ENCODE measurements at places on chromosomes 7 and 10. TPM values are rescaled to one million over a fixed set of nuclear protein-coding genes. Genes with fewer than 3 reads are reported as not detected.

DNA sequence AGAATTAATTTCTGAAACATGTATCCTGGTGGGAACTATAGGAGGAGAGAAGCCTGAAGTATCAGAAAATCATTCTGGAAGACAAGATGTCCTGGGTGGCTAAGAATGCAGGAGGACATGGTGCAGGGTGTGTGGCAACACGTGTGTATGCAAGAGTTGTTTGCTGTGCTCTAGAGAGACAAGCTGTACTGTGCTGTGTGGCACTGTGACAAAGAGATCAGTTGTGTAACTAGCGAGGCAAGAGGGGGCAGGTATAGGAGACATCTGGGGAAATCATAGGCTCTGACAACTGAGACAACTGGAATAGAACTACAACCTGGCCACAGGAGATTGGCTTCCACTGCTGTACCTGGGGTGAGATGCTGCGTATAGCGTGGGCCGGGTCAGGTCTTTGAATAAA lies 9.3 kb downstream of the ITGA8 start:
- H3K36me3 ChIP-seq, result no peaks in the 10 kb centered on the region
- H3K4me3 ChIP-seq, result no peak overlapping the region
- H3K27me3 ChIP-seq, result no peaks in the 10 kb centered on the region
- no peak for DNase-seq

- H3K27me3 ChIP-seq, result no peaks in the 10 kb centered on the region
- peak overlapping the region; percentile 9 for H3K27ac ChIP-seq
- no peak overlapping the region for H3K4me3 ChIP-seq
- no peaks in the 10 kb centered on the region for H3K36me3 ChIP-seq
- no peak for DNase-seq
- H3K4me1 ChIP-seq, result no peaks in the 10 kb centered on the region
Observed at GRCh38 chr7:100372256-100372655, 1.0 kb upstream of the PILRA start.

- H3K36me3 ChIP-seq, result peaks cover 32% of the 10 kb centered on the region
- no peaks in the 10 kb centered on the region for H3K27me3 ChIP-seq
- no peak for DNase-seq
- no peak overlapping the region for H3K4me3 ChIP-seq
Observed at GRCh38 chr10:60044242-60044641, 137.9 kb upstream of the CCDC6 start.

DNA sequence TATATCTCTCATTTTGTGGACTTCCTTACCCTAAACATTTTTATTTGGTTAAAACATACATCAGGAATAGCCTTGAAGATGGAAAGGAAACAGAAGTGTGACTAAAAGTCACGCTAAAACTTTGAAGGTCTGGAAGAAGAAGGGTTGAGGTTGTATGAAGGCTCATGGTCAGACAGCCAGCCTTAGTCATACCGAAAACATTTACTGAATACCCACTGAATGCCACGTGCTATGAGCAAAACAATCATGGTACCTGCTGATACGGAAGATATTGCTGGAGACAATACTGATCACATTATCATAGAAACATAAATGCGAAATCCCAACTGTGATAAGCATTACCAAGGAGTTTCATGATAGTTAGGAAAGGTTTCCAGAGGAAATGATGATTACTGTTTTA lies 64.0 kb downstream of the PDZD8 start:
- no peaks in the 10 kb centered on the region for H3K27me3 ChIP-seq
- H3K4me3 ChIP-seq, result no peak overlapping the region
- no peaks in the 10 kb centered on the region for H3K36me3 ChIP-seq

GRCh38 chr7:155505422-155505793 lies 41.0 kb downstream of the CNPY1 start:
- H3K27ac ChIP-seq, result no peak overlapping the region
- no peak overlapping the region for H3K4me3 ChIP-seq

GRCh38 chr10:70921285-70921684 lies 32.9 kb upstream of the PCBD1 start:
- peaks cover 11% of the 10 kb centered on the region for H3K27me3 ChIP-seq
- H3K4me3 ChIP-seq, result no peak overlapping the region
- no peak for DNase-seq

DNA sequence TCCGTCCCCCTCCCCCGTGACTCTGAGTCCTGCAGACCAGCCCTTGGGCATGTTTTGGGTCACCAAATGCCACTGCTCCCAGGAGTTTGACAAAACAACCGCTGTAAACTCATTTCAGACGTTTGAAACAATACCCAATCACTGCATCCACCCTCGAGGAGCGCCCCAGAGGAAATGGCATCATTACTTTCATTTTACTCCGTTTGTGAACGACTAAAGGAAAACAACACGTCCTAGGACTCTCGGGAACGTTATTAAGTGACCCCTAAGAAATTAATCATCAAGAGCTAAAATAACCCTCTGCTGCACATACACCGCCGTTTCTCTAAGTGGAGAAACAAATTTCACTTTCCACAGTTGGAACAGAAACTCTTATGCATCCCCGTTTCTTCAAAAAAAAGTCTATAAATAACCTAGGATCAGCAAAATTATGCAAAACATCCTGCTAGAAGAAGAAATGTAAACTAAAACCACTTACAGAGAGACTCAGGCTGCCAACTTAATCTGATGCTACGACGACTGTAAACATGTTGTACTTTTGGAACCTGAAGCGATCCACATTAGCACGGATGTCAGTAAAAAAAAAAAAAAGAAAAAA lies 109.9 kb upstream of the EFCAB10 start:
- peak overlapping the region; percentile 69 for H3K4me3 ChIP-seq
- DNase-seq, result no peak
- H3K27me3 ChIP-seq, result no peaks in the 10 kb centered on the region
- peaks cover 3% of the 10 kb centered on the region for H3K4me1 ChIP-seq
- no peaks in the 10 kb centered on the region for H3K36me3 ChIP-seq

- H3K4me1 ChIP-seq, result no peaks in the 10 kb centered on the region
- no peak overlapping the region for H3K4me3 ChIP-seq
- H3K27ac ChIP-seq, result no peak overlapping the region
Observed at GRCh38 chr10:5988336-5988920, 11.1 kb upstream of the IL15RA start.

GRCh38 chr10:96208271-96208670 lies 63.1 kb downstream of the BLNK start:
- H3K4me1 ChIP-seq, result no peaks in the 10 kb centered on the region
- no peaks in the 10 kb centered on the region for H3K36me3 ChIP-seq
- no peak overlapping the region for H3K4me3 ChIP-seq
- no peak for DNase-seq
- H3K27ac ChIP-seq, result no peak overlapping the region
- no peaks in the 10 kb centered on the region for H3K27me3 ChIP-seq

DNA sequence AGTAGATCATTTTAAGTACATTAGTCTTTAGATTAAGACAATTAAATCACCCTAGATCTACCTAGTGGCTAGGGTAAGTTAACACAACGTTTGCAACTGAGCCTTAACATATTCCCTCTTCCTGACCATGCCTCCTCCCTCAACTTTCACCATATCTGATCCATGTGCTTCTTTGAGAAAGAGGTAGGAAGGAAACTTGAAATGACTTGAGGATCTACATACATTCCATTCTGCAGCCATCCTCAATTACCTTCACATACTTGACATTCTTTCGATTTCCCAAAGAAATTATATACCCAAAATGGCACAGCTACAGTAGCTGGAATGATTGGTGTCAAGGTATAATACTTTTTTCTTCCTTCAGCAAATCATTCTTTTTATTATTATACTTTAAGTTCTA lies 12.9 kb upstream of the SEPTIN7 start:
- DNase-seq, result no peak
- no peak overlapping the region for H3K27ac ChIP-seq
- H3K27me3 ChIP-seq, result no peaks in the 10 kb centered on the region

DNA sequence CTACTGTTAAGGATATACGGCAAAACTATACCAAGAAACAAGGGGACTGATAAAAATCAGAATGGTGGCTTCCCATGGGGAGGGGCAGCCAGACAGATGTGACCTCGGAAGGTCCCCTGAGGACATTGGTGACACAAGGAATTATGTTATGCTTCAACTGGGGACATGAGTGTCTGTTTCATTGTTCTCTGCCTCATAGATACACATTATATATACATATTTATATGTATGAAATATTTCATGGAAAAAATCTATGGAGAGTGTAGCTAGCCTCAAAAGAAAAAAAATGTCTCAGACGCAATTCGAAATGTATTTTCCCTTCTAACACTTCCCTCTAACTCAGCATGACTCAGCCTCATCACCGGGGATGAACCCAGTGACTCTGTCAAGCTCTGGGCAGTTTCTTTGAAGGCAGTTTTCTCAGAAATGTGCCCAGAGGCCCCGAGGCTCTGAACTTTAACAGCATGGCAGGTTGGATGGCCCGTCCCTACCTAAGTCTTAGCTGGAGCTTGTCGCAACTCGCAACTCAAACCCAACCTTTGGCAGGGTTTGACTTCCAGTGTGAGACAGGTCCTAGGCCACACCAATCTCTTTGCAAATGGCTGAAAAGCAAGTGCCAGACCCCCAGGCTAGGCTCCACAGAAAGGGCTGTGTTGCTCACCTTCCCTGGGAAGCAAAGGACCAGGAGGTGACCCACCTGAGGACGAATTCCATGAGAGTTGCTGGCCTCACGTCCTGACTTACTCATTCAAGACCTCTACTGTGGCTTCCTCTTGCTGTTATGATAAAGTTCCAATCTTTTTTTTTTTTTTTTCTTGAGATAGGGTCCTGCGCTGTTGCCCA lies 86.9 kb downstream of the CARD11 start:
- no peak overlapping the region for H3K4me3 ChIP-seq
- H3K27me3 ChIP-seq, result no peaks in the 10 kb centered on the region

GRCh38 chr7:146201945-146202344 lies 85.3 kb downstream of the CNTNAP2 start:
- H3K4me1 ChIP-seq, result no peaks in the 10 kb centered on the region
- no peak for DNase-seq

GRCh38 chr7:47625861-47626715 lies 44.2 kb upstream of the TNS3 start:
- no peaks in the 10 kb centered on the region for H3K4me1 ChIP-seq
- no peaks in the 10 kb centered on the region for H3K36me3 ChIP-seq
- DNase-seq, result no peak

GRCh38 chr10:27743012-27743876 lies 2.4 kb downstream of the MKX start:
- no peaks in the 10 kb centered on the region for H3K36me3 ChIP-seq
- peak overlapping the region; percentile 37 for H3K27ac ChIP-seq
- H3K27me3 ChIP-seq, result peaks cover 67% of the 10 kb centered on the region
- peak overlapping the region; percentile 75 for H3K4me3 ChIP-seq
- peaks cover 22% of the 10 kb centered on the region for H3K4me1 ChIP-seq
- DNase-seq, result peak; percentile 66

- no peaks in the 10 kb centered on the region for H3K36me3 ChIP-seq
- H3K27me3 ChIP-seq, result no peaks in the 10 kb centered on the region
- DNase-seq, result no peak
- no peaks in the 10 kb centered on the region for H3K4me1 ChIP-seq
- no peak overlapping the region for H3K27ac ChIP-seq
Observed at GRCh38 chr7:1450431-1450830, 8.8 kb downstream of the MICALL2 start.

DNA sequence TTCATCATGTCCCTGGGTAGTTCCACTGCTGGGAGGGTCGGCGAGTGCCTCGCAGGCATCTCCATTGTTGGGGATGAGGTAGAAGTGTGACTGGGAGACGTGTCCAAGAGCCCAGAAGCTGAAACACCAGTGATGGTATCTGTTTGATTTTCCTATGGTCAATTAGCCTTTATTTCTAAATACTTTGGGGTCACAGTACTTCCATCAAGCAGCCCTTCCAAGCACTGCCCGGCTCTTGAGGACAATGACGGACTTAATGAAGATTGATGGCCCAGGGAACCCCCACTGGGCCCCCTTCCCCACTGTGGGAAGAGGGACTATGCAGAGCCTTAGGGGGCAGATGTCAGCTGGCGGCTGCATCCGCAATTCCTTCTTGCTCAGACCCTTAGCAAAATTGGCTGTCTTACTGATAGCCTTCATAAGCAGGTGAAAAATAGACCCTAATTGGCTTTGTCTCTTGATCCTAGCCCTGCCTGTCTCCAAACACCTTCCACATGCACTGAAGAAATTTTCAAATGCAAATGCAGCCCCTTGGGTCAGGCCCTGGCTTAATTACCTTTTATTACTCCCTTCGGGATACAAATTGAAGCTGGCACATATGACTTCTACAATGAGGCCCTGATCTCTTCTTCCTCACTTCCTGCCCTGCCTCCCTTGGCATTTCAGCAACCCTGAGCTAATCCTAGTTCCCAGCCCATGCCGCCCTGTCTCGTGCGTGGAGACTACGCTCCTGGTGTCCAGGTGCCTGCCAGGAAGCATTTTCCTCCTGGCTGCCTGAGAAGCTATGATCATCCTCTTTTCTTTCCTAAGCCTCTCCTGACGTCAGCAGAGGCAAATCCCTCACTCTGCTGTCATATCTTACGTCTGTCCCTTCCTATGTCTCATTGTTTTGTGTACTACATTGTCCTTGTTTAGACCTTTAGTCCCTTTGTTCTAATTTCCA lies 124.5 kb upstream of the GDF10 start:
- H3K36me3 ChIP-seq, result no peaks in the 10 kb centered on the region
- DNase-seq, result no peak
- no peaks in the 10 kb centered on the region for H3K27me3 ChIP-seq
- no peaks in the 10 kb centered on the region for H3K4me1 ChIP-seq
- H3K4me3 ChIP-seq, result no peak overlapping the region
- no peak overlapping the region for H3K27ac ChIP-seq

GRCh38 chr10:95290461-95291364 lies at the start of gene PDLIM1:
PDLIM1 (minus strand) TSS chr10:95291003; CDS start chr10:95290915, 88 bp downstream.
- H3K4me3 ChIP-seq, result peak within 1 kb of the TSS; percentile 95
- peaks cover 9% of the 10 kb centered on the region for H3K27me3 ChIP-seq
- H3K36me3 ChIP-seq, result no peaks in the 10 kb centered on the region
- DNase-seq, result peak; percentile 92
- H3K27ac ChIP-seq, result peak within 1 kb of the TSS; percentile 85

GRCh38 chr10:15313047-15313446 lies 58.0 kb downstream of the FAM171A1 start:
- no peak for DNase-seq
- H3K27me3 ChIP-seq, result no peaks in the 10 kb centered on the region
- H3K36me3 ChIP-seq, result no peaks in the 10 kb centered on the region
- H3K27ac ChIP-seq, result no peak overlapping the region
- no peaks in the 10 kb centered on the region for H3K4me1 ChIP-seq

Gene JCAD
- 4.3 TPM for polyA plus RNA-seq

Gene OGDHL
- polyA plus RNA-seq, result 0.01 TPM

Gene UNCX
- not detected for polyA plus RNA-seq

Gene SUN3
- polyA plus RNA-seq, result not detected

Gene NKX1-2
- not detected for polyA plus RNA-seq

Gene CLDN3
- polyA plus RNA-seq, result not detected

Gene ING3
- 8.3 TPM for polyA plus RNA-seq

Gene APBB1IP
- polyA plus RNA-seq, result 0.81 TPM

Gene NRCAM
- polyA plus RNA-seq, result 0.55 TPM

Gene ANLN
- polyA plus RNA-seq, result 0.11 TPM

Gene AGAP9
- 0.82 TPM for polyA plus RNA-seq

Gene GPRIN2
- polyA plus RNA-seq, result not detected

Gene ARHGAP22
- 2.4 TPM for polyA plus RNA-seq

Data from psoas muscle (tissue), 8 donors.